H9 (cell line): ENCODE measurements at places on chromosomes 13 and 19. TPM values are rescaled to one million over a fixed set of nuclear protein-coding genes. Genes with fewer than 3 reads are reported as not detected.

GRCh38 chr19:1857648-1858326, 5.6 kb downstream of the KLF16 start:
- no peak for DNase-seq

GRCh38 chr19:5250127-5250659, 90.4 kb downstream of the PTPRS start:
- no peak for DNase-seq

- no peak for DNase-seq
Measured at GRCh38 chr13:94546061-94546839, 49.7 kb downstream of the TGDS start.

DNA sequence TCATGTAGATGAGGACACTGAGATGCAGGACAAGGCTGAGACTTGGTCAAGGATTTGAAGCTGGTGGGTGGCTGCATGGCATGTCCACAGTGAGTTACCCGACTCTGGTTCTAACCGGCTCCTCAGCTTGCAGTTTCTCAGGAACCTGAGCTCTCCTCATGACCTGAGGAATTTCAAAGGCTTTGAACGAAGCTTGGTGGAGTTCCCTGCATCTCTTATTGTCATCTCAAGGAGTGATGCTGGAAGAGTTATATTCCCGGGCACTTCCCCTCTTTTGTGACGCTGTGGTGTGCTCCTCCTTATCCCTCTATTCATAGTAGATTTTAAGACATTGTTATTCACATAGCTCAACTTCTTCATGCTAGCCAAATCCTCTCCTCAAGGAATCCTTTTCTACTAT, 500.1 kb upstream of the HTR2A start:
- DNase-seq = no peak

- DNase-seq = no peak
Measured at GRCh38 chr13:30998136-30999088, 66.0 kb downstream of the TEX26 start.

- DNase-seq = no peak
Measured at GRCh38 chr13:34435338-34435737, 506.7 kb upstream of the NBEA start.

- no peak for DNase-seq
Measured at GRCh38 chr19:19451429-19452242, 46.2 kb downstream of the GATAD2A start.

DNA sequence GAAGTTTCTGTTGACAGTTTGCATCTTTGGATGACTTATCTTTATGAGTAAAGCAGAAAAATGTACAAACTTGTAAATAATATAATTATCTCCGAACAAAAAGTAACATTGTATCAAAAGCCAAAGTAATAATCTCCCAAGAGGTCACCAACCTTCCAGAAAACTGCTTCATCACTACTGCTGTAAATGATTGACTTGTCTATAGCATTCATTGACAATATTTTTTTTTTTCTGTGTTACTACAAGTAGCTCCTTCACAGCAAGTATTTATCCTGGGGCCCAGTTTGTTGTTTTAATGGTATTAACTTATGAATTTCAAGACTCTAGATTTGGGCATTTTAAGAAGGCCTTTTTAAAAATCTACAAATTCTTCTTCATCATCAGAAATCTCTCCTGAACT, 242.4 kb downstream of the KLF12 start:
- DNase-seq = no peak

NANOS3 gene
- not detected in 2 replicates for total RNA-seq

GRCh38 chr13:35566340-35566739, 89.9 kb upstream of the MAB21L1 start:
- no peak for DNase-seq

DNA sequence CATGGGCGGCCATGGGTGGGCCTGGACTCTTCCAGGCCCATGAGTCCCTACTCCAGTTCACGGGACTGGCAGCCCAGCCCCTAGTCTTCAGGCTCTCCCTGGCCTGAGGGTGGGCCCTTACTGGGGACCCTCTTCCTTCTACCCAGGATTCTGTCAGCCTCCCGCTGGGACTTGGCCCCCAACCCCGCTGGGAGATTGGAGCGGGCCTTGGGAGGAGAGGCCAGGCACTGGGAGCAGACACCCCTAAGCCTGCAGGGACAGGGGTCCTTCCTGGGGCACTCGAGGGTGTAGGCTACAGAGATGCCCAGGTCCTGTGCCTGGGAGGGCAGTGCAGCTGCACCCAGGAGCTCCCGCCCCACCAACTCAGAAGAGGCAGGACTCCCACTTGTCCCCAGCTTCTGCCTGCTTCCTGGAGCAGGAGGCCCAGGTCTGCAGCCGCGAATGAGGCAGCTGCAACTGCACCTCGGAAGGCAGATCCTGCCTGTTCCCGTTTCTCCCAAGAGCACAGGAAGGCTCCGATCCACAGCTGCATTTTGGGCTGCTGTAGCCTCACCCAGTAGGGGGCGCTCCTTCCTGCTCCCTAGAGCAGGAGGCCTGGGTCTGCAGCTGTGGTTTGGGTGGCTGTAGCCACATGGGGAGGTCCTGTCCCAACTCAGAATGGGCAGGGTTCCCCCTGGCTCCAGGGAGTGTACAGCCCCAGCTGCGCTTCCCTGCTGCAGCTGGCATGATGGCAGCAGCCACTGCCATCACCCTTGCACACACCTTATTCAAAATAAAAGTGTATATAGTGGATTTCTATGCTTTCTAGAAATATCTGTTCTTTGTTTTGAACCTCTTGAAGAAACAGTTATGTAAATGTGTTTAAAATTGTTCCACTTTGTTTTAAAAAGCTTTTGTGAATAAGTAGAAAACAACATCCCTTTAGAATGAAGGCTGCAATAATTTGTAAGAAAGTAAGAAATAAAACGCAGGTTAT, 46.8 kb downstream of the TEX26 start:
- DNase-seq = peak; percentile 92

BEST2 gene
- 1.6 and 2.0 TPM in 2 replicates for total RNA-seq

RCBTB2 gene
- total RNA-seq = 11.5 and 11.7 TPM in 2 replicates

OPA3 gene
- 13.0 and 14.7 TPM in 2 replicates for total RNA-seq

- no peak for DNase-seq
Measured at GRCh38 chr19:990746-991145, 6.6 kb downstream of the WDR18 start.

GRCh38 chr19:4403005-4403761, 743 bp downstream of the CHAF1A start:
- DNase-seq = peak; percentile 29

DNA sequence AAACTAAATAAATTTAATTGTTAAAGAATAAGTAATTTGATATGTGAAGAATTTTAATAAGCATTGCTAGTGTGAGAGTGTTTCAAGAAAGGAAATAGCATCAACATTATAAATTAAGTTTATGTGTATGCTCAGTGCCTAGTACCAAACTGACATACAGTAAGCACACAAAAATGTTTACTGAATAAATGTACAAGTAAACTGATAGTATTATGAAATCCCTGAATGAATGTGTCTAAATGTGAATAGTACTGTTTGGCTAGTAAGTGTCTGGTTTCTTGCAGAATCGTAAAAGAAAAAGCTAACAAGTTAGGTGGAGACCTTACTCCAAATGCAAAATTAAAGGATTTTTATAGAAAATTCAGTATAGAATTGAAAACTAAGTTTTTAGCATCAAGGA, 233.6 kb downstream of the PCDH9 start:
- no peak for DNase-seq
